ENCODE measurements at places on chromosomes 2 and 18.

DNA sequence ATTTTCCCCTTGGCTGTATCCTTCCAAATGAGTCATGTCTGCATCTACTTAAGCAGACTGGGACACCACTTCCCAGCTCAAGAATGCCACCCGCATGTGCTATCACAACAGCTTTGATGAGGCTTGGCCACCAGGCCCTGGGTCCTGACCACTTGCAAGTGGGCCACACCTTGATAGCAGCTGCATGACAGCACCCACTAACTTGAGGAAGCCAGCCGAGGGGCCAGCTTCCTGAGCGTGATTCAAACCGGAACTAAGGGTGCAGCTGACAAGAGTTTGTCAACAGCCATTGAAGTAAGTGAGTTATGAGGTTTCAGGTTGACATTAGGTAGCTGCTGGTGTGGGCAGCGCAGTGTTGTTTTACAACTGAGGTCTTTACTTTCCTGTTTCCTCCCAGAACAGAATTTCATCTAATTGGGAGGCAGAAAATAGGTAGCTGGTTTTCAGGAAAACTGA is 54.4 kb downstream of the EPHA4 start:
- DNase-seq = peak; percentile 43

GRCh38 chr2:94986392-94986963 is 39.0 kb upstream of the MAL start:
- no peak for DNase-seq

- no peak for DNase-seq
These were observed 568.2 kb upstream of the REG3G start for GRCh38 chr2:78457269-78457668.

DNA sequence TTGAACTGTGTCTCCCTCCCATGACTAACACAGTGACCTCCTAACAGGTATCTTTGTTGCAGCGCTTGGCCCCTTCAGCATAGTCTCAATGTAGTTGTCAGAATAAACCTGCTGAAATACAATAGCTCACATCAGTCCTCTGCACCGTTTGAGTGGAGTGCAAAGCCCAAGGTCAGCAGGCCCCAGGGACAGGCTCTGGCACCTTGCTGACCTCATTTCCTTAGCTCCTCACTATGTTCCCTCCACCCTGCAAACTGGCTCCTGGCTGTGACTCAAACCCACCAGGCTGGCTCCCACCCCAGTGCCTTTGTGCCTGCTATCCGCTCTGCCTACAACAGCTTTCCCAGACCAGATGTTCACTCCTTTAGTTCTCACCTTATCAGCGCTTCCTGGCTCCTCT is 146.7 kb downstream of the LRATD1 start:
- DNase-seq = no peak

GRCh38 chr2:240895656-240896388 is at the start of gene MAB21L4:
Gene MAB21L4 (minus strand): TSS chr2:240896156. CDS start chr2:240895997, 159 bp downstream.
- no peak for DNase-seq

DNA sequence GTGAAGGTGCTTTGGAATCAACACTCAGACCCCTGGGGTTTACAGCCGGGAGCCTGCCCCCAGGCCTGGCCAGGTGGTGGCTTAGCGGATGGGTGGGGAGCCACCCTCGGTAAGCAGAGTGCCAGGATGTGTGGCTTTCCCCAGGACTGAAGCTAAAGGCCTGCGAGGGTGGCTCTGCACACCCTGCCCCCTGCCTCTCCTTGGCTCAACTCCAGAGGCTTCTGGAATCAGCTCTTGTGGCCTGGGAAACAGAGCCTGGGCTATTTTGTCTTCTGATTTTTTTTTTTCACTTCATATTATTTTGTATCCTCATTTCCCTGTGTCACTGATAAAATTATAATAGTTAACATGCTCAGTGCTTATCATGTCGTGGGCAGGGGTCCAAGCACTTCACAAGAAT is 79.8 kb downstream of the RHOB start:
- DNase-seq = no peak

GRCh38 chr2:175815537-175815936 is 186.5 kb downstream of the LNPK start:
- DNase-seq = no peak

- DNase-seq = no peak
These were observed 82.0 kb upstream of the MEX3C start for GRCh38 chr18:51279367-51279984.

All from stimulated activated CD4-positive, alpha-beta T cell treated with anti-CD3 and anti-CD28 coated beads, TNF-alpha, amount 100 ng/mL, for 4 hours (primary cell).